ENCODE measurements at places on chromosomes 12 and 14. TPM values are rescaled to one million over a fixed set of nuclear protein-coding genes. Genes with fewer than 3 reads are reported as not detected.

GRCh38 chr14:105280525-105280924 is 20.3 kb downstream of the BRF1 start:
- no peak for DNase-seq
- H3K4me1 ChIP-seq: peaks cover 2% of the 10 kb centered on the region
- no peaks in the 10 kb centered on the region for H3K27me3 ChIP-seq
- no peaks in the 10 kb centered on the region for H3K36me3 ChIP-seq
- H3K27ac ChIP-seq: no peak overlapping the region

DNA sequence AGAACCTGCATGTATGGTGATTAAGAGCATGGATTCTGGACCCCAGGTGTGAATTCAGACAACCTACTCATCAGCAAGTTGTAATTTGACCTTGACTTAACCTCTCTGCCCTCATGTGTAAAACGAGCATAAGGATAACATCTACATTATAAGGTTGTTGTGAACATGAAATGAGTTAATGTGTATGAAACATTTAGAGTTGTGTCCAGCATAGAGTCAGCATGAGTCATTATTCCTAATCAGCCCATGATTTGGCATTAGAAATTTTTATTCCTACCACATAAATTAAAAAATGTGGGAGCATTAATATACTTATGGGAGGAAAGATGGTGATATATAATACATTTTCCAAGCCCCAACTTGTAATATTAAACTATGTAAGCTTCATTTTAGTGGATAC is 95.9 kb upstream of the DDHD1 start:
- no peak overlapping the region for H3K4me3 ChIP-seq
- H3K36me3 ChIP-seq: no peaks in the 10 kb centered on the region
- no peak for DNase-seq
- H3K27me3 ChIP-seq: no peaks in the 10 kb centered on the region
- H3K27ac ChIP-seq: no peak overlapping the region

DNA sequence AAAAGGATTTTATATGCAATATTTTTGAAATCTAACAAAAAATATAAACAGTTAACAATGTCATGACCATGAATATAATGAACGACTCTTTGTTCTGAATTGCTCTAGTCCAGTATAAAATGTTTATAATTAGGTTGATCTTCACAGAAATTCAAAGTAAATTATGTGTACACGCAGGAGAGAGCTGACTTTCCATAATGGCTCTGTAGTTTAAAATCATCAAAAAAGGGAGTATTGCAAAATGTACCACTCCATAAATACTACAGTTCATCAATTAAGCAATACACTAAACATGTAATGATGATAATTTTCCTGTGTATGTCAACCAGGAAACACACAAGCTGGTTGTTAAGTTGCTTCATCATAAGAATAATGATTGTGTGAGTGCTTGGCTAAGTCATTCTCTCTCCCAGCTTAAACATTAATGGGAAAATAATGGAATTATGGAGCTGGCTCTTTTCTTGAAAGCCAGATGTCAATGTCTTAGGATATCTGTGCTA is 189.5 kb upstream of the PLEKHG7 start:
- no peaks in the 10 kb centered on the region for H3K27me3 ChIP-seq
- H3K4me3 ChIP-seq: no peak overlapping the region
- H3K4me1 ChIP-seq: peaks cover 7% of the 10 kb centered on the region
- H3K27ac ChIP-seq: no peak overlapping the region
- H3K36me3 ChIP-seq: no peaks in the 10 kb centered on the region
- DNase-seq: no peak

- H3K4me3 ChIP-seq: no peak overlapping the region
- peaks cover 14% of the 10 kb centered on the region for H3K4me1 ChIP-seq
- peak overlapping the region; percentile 88 for H3K27ac ChIP-seq
- no peaks in the 10 kb centered on the region for H3K36me3 ChIP-seq
- no peaks in the 10 kb centered on the region for H3K27me3 ChIP-seq
Observed at GRCh38 chr12:50985322-50985721, 33.0 kb downstream of the HIGD1C start.

DNA sequence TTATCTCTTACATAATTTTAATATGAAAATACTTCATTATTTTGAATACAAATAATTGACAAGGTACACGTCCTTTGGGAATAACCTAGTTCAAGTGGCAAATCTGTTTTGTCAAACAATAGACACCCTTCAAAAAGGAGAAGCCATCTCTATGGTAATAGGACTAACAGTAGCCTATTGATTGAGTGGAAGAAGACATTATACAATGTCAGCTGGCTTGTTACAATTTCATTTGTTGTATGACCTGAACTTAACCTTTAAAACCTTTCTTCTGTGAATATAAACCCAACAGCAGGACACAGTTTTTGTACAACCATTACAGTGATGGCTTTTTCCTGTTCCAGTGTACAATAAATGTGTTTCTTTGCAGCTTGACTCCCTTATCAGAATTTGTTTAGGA is 8.1 kb downstream of the TMEM260 start:
- H3K4me3 ChIP-seq: no peak overlapping the region
- no peaks in the 10 kb centered on the region for H3K27me3 ChIP-seq
- no peaks in the 10 kb centered on the region for H3K36me3 ChIP-seq
- H3K27ac ChIP-seq: no peak overlapping the region
- DNase-seq: no peak

The CDK2 gene
- polyA plus RNA-seq: 25.8 TPM

The TOGARAM1 gene
- polyA plus RNA-seq: 12.5 TPM

The SIX6 gene
- not detected for polyA plus RNA-seq

The L3HYPDH gene
- 39.2 TPM for polyA plus RNA-seq

The SLC5A8 gene
- polyA plus RNA-seq: not detected

The POLE2 gene
- polyA plus RNA-seq: 3.2 TPM
